ENCODE measurements at places on chromosomes 2 and 18.

DNA sequence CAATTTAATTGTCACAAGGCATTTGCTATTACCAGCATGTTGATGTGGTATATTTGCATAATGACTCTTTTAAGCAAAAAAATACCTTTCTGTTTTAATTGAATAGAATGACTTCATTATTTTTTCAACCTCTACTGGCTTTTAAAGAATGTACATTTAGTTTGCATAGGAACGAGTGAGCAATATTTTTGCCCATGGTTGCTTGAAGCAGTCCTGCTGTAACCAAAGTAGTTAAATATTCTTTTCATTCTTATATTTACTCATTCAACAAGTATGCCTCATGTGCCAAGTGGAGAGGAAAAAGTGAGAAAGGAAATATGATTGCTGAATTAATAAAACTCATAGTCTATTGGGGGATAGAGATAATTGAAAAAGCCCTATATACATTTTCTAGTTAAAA is 184.7 kb downstream of the DSEL start:
- H3K27ac ChIP-seq: no peak overlapping the region
- no peaks in the 10 kb centered on the region for H3K4me1 ChIP-seq
- H3K27me3 ChIP-seq: no peaks in the 10 kb centered on the region
- no peak overlapping the region for H3K4me3 ChIP-seq

- no peak overlapping the region for H3K27ac ChIP-seq
- peaks cover 28% of the 10 kb centered on the region for H3K27me3 ChIP-seq
- no peaks in the 10 kb centered on the region for H3K4me1 ChIP-seq
- no peak for DNase-seq
- H3K4me3 ChIP-seq: no peak overlapping the region
These were observed 6.7 kb downstream of the TUBB6 start for GRCh38 chr18:12314591-12315305.

- H3K27me3 ChIP-seq: no peaks in the 10 kb centered on the region
- peaks cover 20% of the 10 kb centered on the region for H3K36me3 ChIP-seq
- H3K4me3 ChIP-seq: peak overlapping the region; percentile 40
- H3K4me1 ChIP-seq: peaks cover 81% of the 10 kb centered on the region
- H3K27ac ChIP-seq: peak overlapping the region; percentile 99
These were observed 73.9 kb downstream of the ARL4C start for GRCh38 chr2:234422981-234423431.

- peaks cover 27% of the 10 kb centered on the region for H3K36me3 ChIP-seq
- no peaks in the 10 kb centered on the region for H3K4me1 ChIP-seq
- H3K4me3 ChIP-seq: no peak overlapping the region
- DNase-seq: no peak
- H3K27me3 ChIP-seq: no peaks in the 10 kb centered on the region
- H3K27ac ChIP-seq: no peak overlapping the region
These were observed 42.1 kb downstream of the FARSB start for GRCh38 chr2:222613715-222614331.

DNA sequence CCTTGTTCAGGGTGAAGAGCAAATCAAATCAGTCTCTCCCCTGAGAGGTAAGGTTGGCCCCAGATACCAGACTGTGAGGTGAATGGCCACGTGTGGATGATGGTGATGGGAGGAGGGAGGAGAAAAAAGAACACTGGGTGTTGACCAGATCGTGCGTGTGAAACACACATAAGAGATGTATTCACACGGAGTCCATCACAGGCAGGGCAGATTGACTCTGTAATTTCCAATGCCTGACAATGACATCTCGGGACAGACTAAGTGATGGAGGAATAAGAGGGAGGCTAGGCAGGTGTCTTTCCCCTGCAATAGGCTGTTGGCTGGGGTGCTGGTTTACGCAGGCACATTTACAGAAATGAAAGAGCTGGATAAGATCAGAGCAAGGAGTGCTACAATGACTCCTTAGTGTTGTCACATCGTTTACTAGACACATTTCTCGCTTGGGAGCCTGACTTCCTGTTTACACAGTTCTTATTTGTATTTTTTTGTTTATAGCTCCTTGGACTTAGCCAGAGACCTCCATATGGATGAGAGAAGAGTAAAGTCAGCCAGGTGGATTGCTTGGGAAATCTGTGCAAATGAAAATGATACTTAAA is 43.1 kb downstream of the CPO start:
- H3K36me3 ChIP-seq: no peaks in the 10 kb centered on the region
- H3K4me3 ChIP-seq: no peak overlapping the region
- peaks cover 9% of the 10 kb centered on the region for H3K4me1 ChIP-seq
- no peak overlapping the region for H3K27ac ChIP-seq
- no peak for DNase-seq

GRCh38 chr2:147363181-147363580 is 481.6 kb upstream of the ACVR2A start:
- peaks cover 11% of the 10 kb centered on the region for H3K4me1 ChIP-seq
- no peak for DNase-seq
- H3K27me3 ChIP-seq: peaks cover 12% of the 10 kb centered on the region
- peaks cover under 1% of the 10 kb centered on the region for H3K36me3 ChIP-seq
- H3K27ac ChIP-seq: no peak overlapping the region
